C1 segment of cervical spinal cord (tissue), 14 donors: ENCODE measurements at places on chromosomes 1 and 21.

DNA sequence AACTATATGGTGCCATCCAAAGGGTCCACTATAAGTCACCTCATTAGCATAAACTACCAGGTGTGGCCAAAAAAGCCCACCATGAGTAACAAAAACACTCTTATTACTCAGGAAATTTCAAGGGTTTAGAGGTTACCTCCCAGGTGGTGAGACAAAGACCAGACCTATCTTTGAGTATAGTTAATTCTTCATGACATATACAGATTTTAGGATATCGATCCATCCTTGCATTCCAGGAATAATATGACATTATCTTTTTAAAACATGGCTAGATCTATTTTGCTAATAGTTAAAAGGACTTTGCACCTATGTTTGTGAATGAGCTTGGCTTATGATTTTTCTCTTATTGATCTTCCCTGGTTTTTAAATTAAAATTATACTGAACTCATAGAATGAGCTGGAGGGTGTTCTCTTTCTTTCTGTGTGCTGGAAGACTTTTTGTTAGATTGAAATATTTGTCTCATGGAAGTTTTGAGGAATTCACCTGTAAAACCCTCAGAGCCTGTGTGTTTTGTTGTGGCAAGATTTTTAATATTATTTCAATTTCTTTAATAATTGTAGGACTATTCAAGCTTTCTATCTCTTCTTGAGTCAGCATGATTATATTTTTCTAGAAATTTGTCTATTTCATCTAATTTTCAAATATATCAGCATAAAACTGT lies 138.7 kb upstream of the SLC45A1 start:
- no peak for DNase-seq

GRCh38 chr1:219269171-219269570 lies 95.5 kb downstream of the LYPLAL1 start:
- no peak for DNase-seq

GRCh38 chr1:226457307-226457712 lies 49.4 kb upstream of the PARP1 start:
- DNase-seq, result no peak

DNA sequence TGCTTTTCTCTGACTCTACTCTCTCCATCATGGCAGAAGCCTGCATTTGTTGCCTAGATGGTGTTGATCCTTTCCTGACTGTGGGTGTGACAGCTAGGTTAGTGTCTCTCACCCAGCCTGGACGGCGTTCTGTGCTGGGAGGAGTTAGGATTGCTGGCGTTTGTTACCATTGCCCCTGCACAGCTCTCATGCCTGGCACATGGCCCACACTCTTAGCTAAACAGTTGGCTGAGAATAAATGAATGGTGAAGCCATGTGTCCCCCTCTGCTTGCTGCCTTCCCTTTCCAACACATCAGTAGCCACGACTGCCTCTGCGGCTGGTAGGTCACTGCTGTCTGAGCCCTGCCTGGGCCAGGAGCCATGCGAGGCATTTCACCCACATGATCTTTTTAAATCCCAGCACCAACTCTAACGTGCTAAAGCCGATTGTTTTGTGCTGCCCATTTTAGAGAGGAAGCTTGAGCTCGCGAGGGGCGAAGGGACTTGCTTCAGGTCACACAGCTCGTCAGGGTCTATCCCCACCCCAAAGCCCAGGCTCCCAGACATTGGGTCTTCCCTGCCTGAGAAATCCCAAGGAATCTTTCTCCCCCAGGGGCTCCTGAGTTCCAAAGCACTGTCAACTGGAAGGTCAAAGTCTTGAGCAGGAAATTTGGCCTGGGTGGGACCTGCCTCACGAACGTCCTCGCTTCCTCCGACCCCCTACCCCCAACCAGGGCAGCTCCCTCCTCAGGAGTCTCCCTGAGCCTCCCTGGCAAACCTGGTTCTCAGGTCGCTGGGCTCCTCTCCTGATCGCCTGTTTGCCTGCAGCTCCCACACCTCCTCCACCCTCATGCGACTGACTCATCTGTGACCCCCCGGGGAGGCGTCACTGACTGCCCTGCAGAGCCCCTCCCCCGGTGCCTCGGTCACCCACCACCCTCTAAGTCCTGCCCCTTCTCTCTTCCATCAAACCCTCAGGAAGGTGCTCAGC lies 271.7 kb upstream of the C1orf174 start:
- DNase-seq, result no peak

- no peak for DNase-seq
These were observed 86.3 kb downstream of the RERE start for GRCh38 chr1:8731162-8731561.

DNA sequence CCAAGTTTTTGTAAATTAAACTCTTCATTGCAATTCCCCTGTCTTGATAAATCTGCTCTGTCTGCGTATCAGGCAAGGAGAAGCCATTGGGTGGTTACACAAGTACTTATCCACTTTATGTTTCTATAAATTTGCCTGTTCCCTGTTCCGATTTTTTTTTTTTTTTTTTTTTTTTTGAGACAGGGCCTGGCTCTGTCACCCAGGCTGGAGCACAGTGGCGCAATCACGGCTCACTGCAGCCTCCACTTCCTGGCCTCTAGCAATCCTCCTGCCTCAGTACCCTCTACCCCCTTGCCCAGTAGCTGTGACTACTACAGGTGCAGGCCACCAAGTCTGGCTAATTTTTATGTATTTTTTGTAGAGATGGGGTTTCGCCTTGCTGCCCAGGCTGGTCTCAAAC lies 11.1 kb upstream of the CSRP1 start:
- DNase-seq, result no peak
